ENCODE measurements at places on chromosomes 11 and 22.

DNA sequence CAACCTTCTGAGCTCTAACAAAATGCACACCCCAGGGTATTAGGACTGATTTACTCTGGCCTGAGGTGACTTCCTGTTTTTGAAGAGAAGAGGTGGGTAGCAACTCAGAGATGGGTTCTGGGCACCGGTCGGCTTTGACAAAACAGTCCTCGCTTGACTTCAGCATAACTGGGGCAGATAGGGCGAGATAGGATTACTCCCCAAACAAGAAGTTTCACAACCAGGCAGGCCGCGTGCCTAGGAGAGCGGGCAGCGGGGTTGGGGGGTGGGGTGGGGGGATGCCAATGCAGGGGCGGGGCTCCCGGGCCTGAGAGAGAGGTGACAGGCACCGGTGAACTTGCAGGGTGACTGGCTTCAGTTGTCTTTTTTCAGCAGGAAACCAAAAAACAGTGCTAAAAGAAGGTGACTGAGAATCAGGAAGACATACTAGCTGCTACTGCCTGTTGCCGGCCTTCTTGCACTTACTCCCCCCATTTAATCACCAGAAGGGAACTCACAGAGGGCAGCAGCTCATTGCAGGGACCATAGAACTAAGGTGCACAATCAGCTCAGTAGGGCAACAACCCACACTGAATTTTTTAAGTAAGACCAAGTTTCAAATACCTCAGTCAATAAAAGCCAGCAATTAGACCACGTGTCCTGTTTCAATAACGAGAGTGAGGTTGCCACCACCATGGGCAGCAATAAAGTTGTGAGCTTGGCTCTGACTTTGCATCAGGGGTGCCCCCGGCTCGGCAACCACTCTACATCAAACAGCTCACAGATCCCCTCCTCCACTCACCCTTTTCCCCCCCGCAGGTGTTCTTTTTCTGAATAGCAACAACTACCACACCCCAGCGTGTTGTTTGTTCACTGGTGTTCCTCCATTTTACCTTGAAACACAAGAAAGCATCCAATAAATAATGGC, 37.2 kb upstream of the ETS1 start:
- DNase-seq, result peak; percentile 67

- no peak for DNase-seq
Observed at GRCh38 chr11:34519595-34520235, 6.1 kb upstream of the ELF5 start.

- no peak for DNase-seq
Observed at GRCh38 chr11:126426820-126427749, 71.6 kb downstream of the ST3GAL4 start.

DNA sequence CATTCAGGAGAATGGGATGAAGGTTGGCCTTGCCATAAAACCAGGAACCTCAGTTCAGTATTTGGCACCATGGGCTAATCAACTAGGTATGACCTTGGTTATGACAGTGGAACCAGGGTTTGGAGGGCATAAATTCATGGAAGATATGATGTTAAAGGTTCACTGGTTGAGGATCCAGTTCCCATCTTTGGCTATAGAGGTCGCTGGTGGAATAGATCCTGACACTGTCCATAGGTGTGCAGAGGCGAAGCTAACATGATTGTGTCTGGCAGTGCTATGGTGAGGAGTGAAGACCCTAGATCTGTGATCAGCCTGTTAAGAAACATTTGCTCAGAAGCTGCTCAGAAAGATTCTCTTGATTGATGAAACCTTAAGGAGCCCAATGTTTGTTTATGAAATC, 5.7 kb downstream of the NF2 start:
- DNase-seq, result no peak

DNA sequence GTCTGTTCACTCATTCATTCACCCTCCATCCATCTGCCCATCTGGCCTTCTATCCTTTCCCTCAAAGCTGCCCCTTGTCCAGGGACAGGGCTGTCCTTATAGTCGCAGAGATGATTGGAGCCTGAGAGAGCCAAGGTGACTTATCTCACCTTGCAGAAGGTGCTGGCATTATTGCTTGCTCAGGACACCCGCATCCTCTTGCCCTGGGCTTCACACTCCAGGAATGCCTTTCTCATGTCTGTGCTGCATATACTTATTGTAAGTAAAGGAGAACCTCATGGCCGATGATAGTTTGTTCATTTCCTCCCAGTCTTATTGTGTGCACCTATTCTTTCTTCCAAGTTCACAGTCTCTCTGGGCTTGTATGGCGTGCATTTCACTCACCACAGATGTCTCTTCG, 49.1 kb upstream of the CCDC188 start:
- DNase-seq, result no peak

DNA sequence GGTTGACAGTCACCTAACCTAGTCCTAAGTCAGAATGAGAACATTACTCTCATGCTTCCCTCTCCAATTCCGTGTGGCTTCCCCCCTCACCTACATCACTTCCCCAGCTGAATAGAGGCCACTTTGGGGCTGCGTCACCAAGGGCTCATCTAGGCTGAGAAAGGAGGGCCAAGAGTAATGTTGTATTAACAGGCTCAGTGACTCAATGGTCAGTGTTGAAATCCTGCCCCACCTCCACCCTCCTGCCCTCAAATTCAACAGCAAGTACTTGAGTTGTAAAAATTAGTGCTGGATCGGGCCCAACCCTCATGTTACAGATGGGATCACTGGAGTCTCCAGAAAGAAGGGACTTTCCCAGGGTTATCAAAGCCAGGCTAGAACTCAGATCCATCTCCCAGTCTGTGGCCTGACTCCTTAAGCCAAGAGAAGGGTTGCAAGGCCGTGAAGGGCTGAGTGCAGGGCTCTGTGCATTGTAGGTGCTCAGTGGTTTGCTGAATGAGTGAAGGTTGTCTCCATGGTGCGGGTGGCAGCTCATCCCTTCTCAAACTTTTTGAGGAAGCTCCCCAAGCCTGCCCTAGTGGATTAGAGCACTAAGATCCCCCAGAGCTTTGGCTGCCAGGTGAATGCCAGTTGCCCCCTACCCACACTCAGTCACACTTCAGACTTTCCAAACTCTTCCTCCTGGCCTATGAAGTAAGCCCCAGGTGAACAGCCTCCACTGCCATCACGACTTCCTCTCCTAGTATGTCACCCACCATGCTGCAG, 3.2 kb downstream of the DGAT2 start:
- no peak for DNase-seq

GRCh38 chr11:35038211-35038928, 100.6 kb upstream of the CD44 start:
- no peak for DNase-seq

GRCh38 chr22:44309647-44310046, 3.1 kb downstream of the SHISAL1 start:
- DNase-seq, result no peak

DNA sequence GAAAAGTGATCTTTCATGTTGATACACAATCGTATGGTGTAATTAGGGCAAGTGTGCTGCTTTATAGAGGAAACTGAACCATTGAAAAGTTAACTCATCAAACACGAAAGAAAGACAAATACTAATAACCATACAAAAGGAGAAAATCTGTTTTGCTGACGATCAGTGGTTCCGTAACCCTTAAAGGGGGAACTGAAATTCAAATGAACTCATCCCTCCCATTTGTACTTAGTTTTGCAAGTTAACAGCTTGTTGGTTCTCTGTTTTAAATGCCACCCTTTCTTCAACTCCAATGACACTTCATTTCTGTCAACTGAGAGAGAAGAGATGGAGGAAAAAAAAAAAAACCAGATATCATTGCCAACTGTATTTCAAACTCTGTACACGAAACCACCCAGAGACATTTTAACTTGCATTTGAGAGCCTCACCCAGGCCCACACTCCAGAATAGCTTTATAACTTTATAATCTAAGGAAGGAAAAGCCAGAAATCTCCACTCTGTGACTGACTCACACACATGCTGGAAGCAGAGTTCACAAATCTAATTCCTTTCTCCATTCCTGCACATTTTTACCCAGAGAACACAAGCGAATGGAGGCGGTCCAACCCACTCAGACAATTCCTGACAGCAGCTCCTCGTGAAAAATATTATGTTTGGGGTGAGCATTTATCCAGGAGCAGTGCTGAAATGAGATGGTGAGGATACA, 17.4 kb upstream of the CSNK2A3 start:
- DNase-seq, result peak; percentile 18

- DNase-seq, result no peak
Observed at GRCh38 chr11:11697796-11698195, 76.0 kb upstream of the GALNT18 start.

DNA sequence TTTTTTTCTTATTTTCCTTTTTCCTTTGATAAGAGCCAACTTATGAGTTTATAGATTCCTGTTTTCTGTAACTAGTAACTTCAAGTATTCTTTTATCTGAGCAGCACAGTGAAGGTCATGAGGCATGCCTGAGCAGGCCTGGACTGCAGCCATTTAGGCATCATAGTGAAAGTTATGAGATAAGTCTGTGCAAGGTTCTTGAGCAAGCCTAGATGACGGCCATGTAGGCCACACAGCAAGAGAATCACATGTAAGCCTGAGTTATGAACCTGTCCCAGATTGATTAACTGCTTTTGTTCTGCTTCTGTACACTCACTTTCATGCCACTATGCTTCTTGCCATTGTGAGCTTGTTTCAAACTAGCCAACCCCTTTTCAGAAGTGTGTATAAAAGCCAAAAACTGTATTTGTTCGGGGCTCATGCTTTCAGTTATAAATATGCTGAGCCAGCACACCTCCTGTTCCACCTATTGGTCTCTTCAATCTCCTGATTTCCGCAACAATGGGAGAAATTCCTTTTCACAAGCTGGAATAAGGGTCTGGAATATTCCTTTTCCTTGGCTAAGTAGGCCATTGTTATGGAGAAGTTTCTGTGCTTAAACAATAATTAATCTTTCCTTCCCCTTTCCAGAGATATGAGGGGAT, 745.7 kb downstream of the FAM181B start:
- DNase-seq, result peak; percentile 46

- no peak for DNase-seq
Observed at GRCh38 chr11:134643115-134644012, 231.3 kb upstream of the B3GAT1 start.

DNA sequence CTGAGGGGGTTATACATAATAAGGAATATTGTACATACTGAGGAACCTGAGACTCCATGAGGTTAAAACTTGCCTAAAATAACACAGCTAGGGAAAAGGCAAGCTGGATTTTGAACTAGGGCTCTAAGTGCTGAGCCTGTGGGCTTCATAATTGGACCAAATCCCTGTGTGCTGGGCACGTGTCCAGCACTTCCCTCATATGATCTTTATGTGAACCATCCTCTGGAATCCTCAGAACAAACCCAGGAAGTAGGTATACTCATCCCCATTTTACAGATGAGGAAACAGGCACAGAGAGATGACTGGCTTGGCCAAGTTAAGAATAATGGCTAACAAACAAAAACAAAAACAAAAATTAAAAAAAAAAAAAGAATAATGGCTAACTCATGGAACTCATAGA, 14.9 kb downstream of the RTN4RL2 start:
- no peak for DNase-seq
